ENCODE measurements at places on chromosomes 6 and 20.

GRCh38 chr6:84556541-84557335 lies 207.7 kb downstream of the TBX18 start:
- DNase-seq = no peak

- DNase-seq = no peak
Observed at GRCh38 chr6:30862156-30862875, 22.0 kb upstream of the DDR1 start.

GRCh38 chr6:43575105-43575771 lies 600 bp downstream of the XPO5 start:
- peak; percentile 50 for DNase-seq

- DNase-seq = no peak
Observed at GRCh38 chr6:147099974-147100373, 104.2 kb upstream of the STXBP5 start.

DNA sequence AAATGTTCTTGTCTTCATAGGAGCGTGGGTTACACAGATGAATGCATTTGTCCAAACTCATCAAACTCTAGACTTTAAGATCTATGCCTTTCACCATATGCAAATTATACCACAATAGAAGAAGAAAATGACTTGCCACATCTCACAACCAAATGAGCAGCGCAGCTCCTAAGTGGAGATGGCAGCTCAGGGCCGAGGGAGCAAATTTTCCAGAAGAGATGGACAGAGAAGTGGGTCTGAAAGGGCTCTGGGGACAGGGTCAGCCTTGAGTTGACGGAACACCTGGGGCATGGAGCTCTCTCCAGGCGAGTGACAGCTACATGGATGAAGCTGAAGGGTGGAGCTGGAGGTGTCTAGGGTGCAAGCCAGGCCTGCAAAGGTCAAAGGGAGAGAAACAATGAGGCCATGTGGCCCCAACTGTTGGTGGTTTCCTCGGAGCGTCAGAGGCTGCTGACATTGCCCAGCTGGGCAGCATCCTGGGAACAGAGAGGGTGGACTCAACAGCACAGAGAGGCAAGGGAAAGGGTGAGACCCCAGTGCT lies 228.3 kb downstream of the NRN1 start:
- DNase-seq = no peak

DNA sequence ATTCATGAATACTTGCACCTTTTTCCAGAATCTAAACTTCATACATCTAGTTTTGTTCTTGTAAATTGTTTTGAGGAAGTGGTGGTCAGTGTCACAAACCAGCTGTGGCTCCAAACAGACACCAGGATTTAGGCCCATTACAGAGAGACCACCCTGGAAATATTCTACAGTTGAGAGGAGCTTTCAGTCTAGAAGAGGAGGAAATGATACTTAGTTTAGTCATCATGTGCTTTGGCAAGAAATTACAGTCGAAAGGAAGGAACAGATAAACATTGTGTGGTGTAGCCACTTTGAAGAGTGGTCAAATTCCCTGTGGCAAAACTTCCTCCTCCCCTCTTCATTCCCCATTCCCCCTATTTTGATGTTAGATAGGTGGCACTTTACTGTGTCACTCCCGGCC lies 15.7 kb downstream of the DCBLD1 start:
- no peak for DNase-seq

DNA sequence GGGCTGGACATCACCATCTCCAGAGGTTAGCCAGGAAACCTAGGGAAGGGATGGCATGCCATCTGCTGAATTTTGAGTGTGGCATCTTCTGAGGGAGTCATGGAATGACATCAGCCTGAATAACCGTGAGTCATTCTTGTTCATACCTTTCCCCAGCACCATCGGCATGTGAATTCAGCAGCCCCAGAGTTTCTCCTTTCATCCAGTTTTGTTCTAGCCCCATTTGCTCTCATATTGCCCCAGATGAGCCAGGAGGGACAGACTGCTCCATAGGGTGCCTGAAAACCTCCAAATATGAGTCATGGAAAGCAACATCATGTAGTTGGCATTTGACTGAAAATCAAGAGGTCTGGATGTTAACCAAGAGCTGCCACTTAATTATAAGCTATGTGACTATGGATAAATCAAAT lies 219.2 kb upstream of the SGK1 start:
- DNase-seq = no peak

- DNase-seq = no peak
Observed at GRCh38 chr20:32160341-32160740, 47.2 kb downstream of the PLAGL2 start.

GRCh38 chr6:98310443-98310842 lies 523.9 kb upstream of the POU3F2 start:
- no peak for DNase-seq

DNA sequence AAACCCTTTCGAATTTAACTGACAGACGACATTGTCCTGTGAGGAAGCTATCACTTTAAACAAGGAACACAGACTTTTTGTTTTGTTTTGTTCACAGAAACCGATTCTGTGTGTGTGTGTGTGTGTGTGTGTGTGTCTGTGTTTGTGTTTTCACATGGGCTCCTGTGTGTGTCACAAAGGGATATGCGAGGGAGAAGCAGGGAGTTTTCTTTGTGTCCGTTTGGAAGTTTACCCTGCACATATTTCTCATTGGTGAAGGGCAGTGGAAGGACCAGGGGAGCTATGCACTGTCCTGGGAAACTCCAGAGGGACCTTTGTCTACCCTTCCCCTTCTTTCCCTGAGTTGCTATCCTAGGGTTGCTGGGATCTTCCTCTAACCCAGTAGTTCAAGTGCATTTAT lies 17.7 kb downstream of the POM121L2 start:
- no peak for DNase-seq

DNA sequence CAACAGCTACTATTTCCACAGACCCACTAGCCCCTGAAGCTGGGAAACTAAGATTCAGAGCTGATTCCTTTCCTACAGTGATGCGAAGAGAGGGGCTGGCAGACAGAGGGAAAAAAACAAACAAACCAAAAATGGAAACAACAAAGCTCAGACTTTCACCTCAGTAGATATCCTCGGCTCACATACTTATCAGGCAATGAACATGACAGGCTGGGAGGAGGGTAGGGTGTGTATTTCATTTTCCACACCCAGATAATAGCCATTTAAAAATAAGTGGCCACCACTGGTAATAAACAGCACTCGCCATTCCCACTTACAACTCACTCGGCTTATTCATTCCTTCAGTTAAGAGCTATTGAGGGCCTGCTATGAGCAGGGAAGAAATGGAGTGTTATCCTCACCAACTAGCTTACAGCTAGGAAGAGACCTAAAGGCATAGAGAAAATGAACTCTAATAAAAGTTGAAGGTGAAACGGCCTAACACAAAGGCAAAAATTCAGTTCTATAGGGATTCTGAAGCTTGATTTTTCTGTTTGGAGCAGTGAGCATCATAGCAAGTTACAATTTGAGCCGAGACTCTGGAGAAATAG lies 32.0 kb upstream of the SPTLC3 start:
- no peak for DNase-seq

- DNase-seq = no peak
Observed at GRCh38 chr20:7926767-7927166, 13.5 kb downstream of the HAO1 start.

DNA sequence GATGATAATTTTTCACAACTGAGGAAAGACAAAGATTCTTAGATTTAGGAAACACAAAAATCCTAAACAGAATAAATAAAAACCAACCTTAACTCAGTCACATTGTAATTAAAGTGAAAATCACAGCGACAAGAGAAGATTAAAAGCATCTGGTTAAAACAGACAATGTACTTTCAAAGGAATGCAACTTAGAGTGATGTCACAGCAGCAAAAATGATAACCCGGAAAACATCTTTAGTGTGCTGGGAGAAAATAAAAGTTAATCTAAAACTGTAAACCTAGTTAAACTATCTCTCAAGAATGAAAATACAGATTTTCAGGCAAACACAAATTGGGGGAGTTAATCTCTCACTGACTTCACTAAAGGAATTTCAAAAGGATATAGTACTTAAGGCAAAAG lies 76.8 kb upstream of the OGFRL1 start:
- DNase-seq = no peak

- DNase-seq = no peak
Observed at GRCh38 chr20:38164624-38165088, 414 bp downstream of the TGM2 start.

DNA sequence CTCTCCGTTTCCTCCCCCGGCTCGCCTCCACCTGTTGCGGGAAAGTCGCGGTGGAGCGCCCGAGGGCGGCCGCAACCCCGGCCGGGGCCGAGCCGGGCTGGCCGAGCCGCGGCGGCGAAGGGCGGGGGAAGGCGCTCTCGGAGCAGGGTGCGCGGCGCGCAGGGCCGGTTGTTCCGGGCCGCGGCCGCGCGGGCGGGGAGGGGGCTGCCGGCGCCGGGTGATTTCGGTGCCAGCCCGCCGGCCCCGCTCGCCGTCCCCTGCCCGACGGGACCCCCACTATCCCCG lies 235 bp downstream of the MAP7 start:
- DNase-seq = no peak

DNA sequence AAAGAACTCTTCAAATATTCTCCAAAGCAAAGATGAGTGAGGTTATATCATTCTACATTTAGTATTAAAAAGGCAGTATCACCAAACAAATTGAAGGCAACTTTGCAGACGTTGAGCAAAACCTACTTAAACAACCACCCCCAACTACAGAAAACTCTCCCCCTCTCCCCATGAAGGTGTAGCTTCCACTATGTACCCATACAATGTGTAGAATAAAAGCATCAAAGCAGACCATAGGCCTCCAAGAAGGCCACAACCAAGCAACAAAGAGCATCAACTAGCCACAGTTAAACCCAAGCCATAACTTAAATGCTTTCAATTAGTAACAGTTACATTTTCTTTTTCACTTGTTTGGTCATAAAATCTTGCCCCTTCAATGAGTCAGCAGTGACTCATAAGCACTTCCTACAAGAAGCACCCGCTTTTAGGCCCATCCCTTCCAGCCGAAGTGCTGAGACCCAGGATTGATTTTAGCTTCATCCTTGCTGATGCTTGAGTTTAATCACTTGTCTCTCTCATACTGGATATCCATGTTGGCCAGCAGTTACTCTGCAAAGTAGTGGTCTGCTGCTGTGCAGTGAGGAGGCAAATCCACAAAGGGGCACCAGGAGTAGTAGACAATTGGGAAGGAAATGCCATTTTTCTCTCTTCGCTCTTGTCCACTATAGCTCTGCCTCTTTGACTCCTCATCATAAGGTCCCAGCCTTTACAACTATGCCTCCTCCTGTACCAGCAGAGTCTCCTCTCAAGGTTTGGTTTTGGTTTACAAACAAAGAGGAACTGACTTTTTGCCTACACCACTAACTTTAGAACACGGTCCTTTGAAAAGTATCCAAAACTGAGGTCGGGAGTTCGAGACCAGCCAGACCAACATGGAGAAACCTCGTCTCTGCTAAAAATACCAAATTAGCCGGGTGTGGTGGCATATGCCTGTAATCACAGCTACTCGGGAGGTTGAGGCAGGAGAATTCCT lies 8.4 kb upstream of the NUP153 start:
- no peak for DNase-seq

- DNase-seq = no peak
Observed at GRCh38 chr6:42049116-42049809, 1.1 kb upstream of the TAF8 start.

GRCh38 chr6:125789576-125790357 lies 993 bp upstream of the NCOA7 start:
- DNase-seq = no peak

DNA sequence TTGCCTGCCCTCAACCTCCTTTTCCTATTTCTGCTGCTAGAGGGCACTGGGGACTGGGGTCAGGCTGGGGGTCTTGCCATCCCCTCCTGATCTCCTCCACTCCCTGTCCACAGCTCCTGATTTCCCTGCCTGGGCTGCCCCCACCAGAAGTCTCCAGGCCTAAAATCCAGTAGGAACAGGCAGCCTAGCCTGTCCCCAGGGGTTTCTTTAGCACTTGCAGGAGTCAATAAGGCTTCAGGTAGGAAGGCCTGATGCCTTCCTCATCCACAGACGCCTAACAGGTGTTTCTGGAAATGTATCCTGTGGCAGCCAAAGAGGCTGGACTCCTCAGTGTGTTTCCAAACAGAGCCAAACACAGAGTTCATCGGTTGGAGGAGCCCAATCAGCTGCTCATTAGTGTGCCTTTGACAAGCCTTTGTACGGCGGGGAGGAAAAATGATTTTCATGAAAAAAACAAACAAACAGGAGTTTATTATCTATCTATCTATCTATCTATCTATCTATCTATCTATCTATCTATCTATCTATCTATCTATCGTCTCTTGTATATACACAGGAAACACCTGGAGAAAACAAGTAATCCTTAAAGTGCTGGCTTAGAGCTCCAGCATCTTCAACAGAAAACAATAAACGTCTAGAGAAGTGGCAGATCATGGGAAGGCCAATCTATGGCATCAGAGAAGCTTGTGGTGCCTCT lies 3.7 kb upstream of the RAET1E start:
- DNase-seq = no peak

DNA sequence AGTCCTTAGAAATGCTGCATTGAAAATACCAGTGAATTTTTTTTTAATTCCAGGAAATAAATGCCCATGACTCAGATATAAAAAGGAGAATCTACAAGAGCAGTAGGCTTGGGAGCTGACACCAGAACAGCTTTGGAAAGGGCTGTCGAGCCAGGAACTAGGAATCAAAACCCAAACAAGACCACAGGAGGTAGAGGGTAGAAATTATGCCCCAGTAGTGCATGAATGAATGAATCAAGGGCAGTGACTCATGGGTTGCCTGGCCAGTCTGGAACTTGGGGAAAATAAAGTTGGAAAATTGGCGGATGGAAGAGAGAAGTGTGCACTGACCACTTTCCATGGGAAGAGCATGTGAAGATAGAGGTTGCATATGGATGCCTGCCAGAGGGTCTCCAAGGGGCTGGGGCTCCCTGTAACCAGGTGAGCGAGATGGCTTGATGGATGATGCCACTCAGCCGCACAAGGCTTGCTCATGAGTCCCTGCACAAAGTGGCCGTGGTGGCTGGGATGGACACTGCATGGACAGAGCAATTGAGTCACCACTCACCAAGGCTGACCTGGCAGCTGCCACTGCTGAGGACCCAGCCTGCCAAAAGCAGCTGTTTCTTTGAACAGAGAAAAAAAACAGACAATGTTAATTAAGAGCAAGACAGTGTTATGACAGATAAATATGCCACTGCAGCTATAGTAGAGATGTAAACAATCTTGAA lies 15.2 kb upstream of the MCCD1 start:
- no peak for DNase-seq

DNA sequence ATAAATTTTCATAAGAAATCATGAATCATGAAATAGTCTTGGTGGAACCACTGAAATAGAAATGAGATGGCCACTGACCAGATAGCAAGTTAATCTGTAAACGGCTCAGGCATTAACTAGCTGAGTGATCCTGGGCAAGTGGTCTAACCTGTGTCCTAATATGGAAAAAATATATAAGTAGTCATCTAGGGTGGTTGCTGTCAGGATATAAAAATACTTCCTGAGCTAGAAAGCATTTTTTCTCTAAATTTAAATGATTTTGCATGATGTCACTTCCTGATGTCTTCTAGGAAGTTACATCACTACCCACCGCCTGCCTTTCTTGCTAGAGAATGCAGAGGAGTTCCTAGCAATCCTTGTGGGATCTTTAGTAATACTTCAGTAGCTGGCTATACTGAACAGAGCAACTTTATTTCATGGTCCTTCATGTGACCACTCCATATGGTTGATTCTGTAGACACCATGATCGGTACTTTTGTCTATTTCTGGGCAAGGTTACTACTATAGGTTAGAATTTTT lies 228.1 kb upstream of the CEP162 start:
- DNase-seq = no peak

GRCh38 chr6:106637051-106637716 lies 7.8 kb downstream of the QRSL1 start:
- no peak for DNase-seq
